ENCODE measurements at places on chromosomes 7 and 10. TPM values are rescaled to one million over a fixed set of nuclear protein-coding genes. Genes with fewer than 3 reads are reported as not detected.

The DDX56 gene
- 97.4 TPM for total RNA-seq

The LIPF gene
- not detected for total RNA-seq

The ANXA8L1 gene
- total RNA-seq: not detected

The GPC2 gene
- 6.2 TPM for total RNA-seq

The WEE2 gene
- not detected for total RNA-seq

The CYP2C19 gene
- not detected for total RNA-seq

The PDGFA gene
- total RNA-seq: 0.67 TPM

The INA gene
- total RNA-seq: 0.70 TPM

The NCF1 gene
- 0.35 TPM for total RNA-seq

The ORC5 gene
- total RNA-seq: 24.9 TPM

The MCM10 gene
- total RNA-seq: 75.1 TPM

The TRIM50 gene
- total RNA-seq: not detected

The FFAR4 gene
- not detected for total RNA-seq

The CNTNAP2 gene
- total RNA-seq: not detected

The NYAP1 gene
- 0.07 TPM for total RNA-seq

The FEZF1 gene
- not detected for total RNA-seq

The SLC29A4 gene
- 0.26 TPM for total RNA-seq

The PTPN20 gene
- total RNA-seq: 0.07 TPM

The HECW1 gene
- total RNA-seq: not detected

The FXYD4 gene
- total RNA-seq: not detected

The LIPK gene
- total RNA-seq: not detected

The EVX1 gene
- not detected for total RNA-seq

The LRRD1 gene
- not detected for total RNA-seq

The UBE3C gene
- total RNA-seq: 62.1 TPM

The COL17A1 gene
- total RNA-seq: not detected

The SLC13A1 gene
- total RNA-seq: not detected

The PITX3 gene
- total RNA-seq: not detected

The ATOH7 gene
- total RNA-seq: not detected

The AKR1C8 gene
- total RNA-seq: not detected

The STEAP1B gene
- 0.37 TPM for total RNA-seq

The PSAP gene
- 111 TPM for total RNA-seq

The TET1 gene
- 2.8 TPM for total RNA-seq

The AKR1E2 gene
- 3.1 TPM for total RNA-seq

The ZP3 gene
- 0.94 TPM for total RNA-seq

The BAIAP2L1 gene
- total RNA-seq: 1.4 TPM

The PDK4 gene
- total RNA-seq: not detected

The CYP17A1 gene
- not detected for total RNA-seq

The TMEM236 gene
- total RNA-seq: 0.06 TPM

The BTBD16 gene
- total RNA-seq: not detected

The ARHGAP22 gene
- total RNA-seq: not detected

The FOXK1 gene
- total RNA-seq: 27.1 TPM

The RPS24 gene
- 1,245 TPM for total RNA-seq

The GIMAP7 gene
- 89.7 TPM for total RNA-seq

Measured in activated CD8-positive, alpha-beta memory T cell treated with anti-CD3 and anti-CD28 coated beads, Interleukin-2, amount 10 ng/mL, durations not matched to agents 7 days and 5 days (primary cell).